ENCODE measurements at places on chromosomes 13 and 19.

- H3K27ac ChIP-seq, result no peak overlapping the region
- no peaks in the 10 kb centered on the region for H3K4me1 ChIP-seq
- no peaks in the 10 kb centered on the region for H3K36me3 ChIP-seq
- no peak overlapping the region for H3K4me3 ChIP-seq
These were observed 104.5 kb downstream of the NBEA start for GRCh38 chr13:35046587-35046986.

GRCh38 chr19:35153701-35154524 lies 622 bp upstream of the FXYD5 start:
- no peaks in the 10 kb centered on the region for H3K36me3 ChIP-seq
- H3K4me1 ChIP-seq, result peaks cover 37% of the 10 kb centered on the region
- no peaks in the 10 kb centered on the region for H3K27me3 ChIP-seq
- peak overlapping the region; percentile 45 for H3K4me3 ChIP-seq

DNA sequence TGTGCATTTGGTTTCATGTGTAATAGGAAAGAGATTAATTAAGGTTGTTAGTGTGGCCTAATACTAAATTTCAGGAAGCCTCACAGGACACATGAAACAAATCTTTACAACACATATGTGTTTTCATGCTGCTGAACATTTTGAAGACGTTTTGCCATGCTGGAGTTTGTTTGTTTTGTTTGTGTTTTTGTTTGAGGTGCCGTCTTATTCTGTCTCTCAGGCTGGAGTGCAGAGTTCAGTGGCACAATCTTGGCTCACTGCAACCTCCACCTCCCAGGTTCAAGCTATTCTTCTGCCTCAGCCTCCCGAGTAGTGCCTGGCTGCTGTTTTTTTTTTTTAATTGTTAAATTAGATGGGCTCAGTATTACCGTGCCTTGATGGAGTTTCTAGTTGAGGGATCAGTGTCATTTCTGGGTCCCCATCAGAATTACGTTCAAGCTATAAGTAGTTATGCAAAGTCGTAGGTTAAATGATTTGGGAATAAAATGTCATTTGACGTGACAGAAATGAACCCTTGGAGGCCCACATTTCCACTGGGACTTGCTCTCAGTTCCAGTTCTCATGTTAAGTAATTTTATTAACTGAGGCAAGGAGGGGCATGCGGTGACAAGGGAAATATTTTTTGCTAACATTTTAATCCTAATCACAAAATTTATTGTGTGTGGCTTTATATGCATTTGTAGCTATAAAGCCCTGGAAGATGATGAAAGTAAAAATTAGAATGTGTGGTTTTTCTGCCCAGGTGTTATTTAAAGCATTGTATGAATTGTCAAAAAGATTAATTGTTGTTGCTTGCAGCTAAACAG lies 196.9 kb downstream of the TM9SF2 start:
- no peak overlapping the region for H3K4me3 ChIP-seq
- no peak for DNase-seq
- no peaks in the 10 kb centered on the region for H3K4me1 ChIP-seq

GRCh38 chr19:55703790-55704215 lies 28.8 kb downstream of the EPN1 start:
- H3K4me3 ChIP-seq, result no peak overlapping the region
- no peaks in the 10 kb centered on the region for H3K4me1 ChIP-seq
- no peak overlapping the region for H3K27ac ChIP-seq

DNA sequence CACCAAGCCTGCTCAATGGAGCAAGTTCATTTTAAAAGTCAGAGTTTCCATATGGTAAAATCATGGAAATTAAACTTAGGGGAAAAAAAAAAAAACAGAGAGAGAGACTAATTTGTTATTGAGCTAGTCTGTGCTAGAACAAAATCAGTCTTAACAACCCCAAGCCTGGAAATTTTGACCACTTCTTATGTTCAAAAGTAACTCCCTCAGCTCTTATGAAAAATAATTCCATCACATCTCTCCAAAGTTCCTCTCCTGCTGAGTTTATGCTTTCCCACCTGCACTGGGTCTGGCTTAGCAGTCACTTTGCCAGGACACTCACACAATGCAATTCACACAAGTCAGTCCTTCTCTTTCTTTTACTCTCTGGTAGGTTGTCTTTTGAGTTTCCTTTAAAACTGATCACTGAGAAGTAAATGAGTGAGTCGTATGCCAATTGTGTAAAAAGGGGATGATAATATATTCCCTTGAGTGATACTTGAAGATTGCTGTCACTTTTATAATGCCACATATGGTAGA lies 92.6 kb downstream of the ENOX1 start:
- no peaks in the 10 kb centered on the region for H3K27me3 ChIP-seq
- no peaks in the 10 kb centered on the region for H3K36me3 ChIP-seq
- DNase-seq, result no peak

GRCh38 chr13:30331331-30331771 lies 24.0 kb upstream of the KATNAL1 start:
- H3K27ac ChIP-seq, result peak overlapping the region; percentile 30
- H3K36me3 ChIP-seq, result no peaks in the 10 kb centered on the region
- H3K4me1 ChIP-seq, result no peaks in the 10 kb centered on the region
- H3K4me3 ChIP-seq, result no peak overlapping the region
- DNase-seq, result no peak

DNA sequence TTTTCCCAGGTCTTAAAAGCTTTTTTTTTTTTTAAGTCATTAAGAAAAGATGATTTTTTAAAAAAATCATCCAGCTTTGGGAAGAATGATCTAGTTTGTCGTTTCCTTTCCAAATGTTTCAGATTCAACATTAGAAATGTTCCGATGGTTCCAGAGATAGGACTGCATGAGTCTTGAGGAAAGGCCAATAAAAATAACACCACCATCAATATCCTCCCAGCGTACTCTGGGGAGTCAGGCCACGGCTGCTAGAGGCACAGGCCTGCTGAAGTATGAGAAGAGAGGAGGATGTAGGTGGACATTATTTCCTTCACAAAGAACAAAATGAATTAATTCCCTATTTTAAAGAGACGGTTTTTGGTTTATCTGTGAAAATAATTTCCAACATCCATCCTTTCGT lies 60.0 kb upstream of the SHISA2 start:
- DNase-seq, result no peak
- no peaks in the 10 kb centered on the region for H3K4me1 ChIP-seq
- H3K27me3 ChIP-seq, result no peaks in the 10 kb centered on the region
- H3K4me3 ChIP-seq, result no peak overlapping the region

DNA sequence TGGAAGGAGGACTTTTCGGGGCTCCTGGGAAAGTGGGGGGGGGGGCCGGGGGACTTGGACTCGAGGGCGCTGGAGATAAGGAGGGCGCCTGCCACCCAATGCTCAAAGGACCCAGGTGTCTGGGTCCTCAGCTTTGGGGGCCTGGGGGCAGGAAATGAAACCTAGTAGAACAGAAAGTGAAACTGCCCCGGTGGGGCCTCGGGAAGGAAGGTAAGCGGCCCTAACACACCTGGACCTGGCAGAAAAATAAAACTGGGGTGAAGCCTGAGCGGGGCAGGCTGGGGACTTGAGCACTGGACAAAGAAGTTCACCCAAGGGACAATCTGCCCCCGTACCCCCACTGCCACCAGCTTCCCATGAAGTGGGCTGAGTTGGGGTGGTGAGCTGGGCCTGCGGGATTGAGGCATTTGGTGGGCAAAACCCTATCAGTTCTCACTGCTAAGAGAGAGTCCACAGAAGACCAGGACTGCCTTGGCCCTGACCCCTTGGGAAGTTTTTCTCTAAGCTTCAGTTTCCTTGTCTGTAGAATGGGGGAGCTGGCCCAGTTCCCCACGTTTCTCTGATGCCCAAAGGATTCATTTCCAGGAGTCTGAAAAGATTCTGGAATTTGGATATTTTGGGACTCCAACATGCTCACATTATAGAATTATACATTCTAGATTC lies 2.3 kb downstream of the PRKD2 start:
- no peaks in the 10 kb centered on the region for H3K27me3 ChIP-seq
- peaks cover 31% of the 10 kb centered on the region for H3K4me1 ChIP-seq
- H3K27ac ChIP-seq, result peak overlapping the region; percentile 97
- DNase-seq, result no peak

DNA sequence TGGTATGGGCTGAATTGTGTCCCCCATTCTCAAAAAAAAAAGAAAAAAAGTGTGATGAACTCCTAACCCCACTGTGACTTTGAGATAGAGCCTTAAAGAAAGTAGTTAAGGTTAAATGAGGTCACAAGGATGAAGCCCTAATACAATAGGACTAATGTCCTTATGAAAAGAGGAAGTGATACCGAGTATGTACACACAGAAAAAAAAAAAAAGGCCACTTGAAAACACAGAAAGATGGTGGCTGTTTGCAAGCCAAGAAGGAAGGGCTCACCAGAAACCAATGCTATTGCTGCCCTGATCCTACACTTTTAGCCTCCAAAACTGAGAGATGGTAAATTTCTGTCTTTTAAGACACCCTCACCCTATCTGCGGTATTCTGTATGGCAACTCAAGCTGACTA lies 955.6 kb downstream of the PCDH17 start:
- H3K4me3 ChIP-seq, result no peak overlapping the region
- no peak overlapping the region for H3K27ac ChIP-seq
- no peaks in the 10 kb centered on the region for H3K4me1 ChIP-seq
- no peak for DNase-seq

DNA sequence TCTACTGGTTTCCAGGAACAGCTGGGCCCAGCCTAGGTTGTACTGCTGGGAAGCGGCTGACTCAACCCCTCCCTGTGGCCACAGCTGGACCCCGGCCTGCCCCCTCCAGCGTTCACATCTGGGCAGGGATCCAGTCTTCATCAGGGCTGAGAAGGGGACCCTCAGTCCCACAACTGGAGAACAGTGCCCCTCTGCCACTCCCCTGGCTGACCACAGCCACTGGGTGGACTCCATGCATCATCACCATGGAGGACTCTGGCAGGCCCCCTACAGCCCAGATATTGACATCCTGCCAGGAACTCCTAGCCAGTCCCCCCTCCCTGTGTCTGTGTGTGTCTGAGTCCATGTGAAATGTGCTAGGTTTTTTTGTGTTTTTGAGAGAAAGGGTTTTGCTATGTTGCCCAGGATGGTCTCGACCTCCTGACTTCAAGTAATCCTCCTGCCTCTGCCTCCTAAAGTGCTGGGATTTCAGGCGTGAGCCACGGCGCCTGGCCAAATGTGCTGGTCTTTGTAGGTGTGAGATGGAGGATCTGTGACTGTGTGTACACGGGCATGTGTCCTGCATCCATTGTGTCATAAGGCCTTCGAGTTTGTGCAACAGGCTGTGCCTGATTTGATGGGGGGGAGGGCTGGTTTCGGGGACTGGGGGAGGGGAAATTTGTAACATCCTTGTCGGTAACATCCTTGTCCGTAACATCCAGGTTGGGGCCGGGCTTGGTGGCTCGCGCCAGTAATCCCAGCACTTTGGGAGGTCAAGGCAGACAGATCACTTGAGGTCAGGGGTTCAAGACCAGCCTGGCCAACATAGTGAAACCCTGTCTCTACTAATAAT lies 4.0 kb upstream of the HOOK2 start:
- peaks cover 81% of the 10 kb centered on the region for H3K4me1 ChIP-seq
- no peaks in the 10 kb centered on the region for H3K27me3 ChIP-seq
- H3K27ac ChIP-seq, result peak overlapping the region; percentile 98
- H3K36me3 ChIP-seq, result no peaks in the 10 kb centered on the region

GRCh38 chr19:9823816-9824215 lies 3.9 kb upstream of the UBL5 start:
- H3K27me3 ChIP-seq, result no peaks in the 10 kb centered on the region
- peaks cover 21% of the 10 kb centered on the region for H3K4me1 ChIP-seq
- no peak overlapping the region for H3K27ac ChIP-seq
- H3K4me3 ChIP-seq, result no peak overlapping the region
- no peaks in the 10 kb centered on the region for H3K36me3 ChIP-seq
- DNase-seq, result no peak

GRCh38 chr13:23848646-23849141 lies 40.5 kb downstream of the MIPEP start:
- H3K4me1 ChIP-seq, result peaks cover 12% of the 10 kb centered on the region
- peak overlapping the region; percentile 82 for H3K27ac ChIP-seq
- no peaks in the 10 kb centered on the region for H3K27me3 ChIP-seq
- DNase-seq, result no peak
- H3K36me3 ChIP-seq, result no peaks in the 10 kb centered on the region

DNA sequence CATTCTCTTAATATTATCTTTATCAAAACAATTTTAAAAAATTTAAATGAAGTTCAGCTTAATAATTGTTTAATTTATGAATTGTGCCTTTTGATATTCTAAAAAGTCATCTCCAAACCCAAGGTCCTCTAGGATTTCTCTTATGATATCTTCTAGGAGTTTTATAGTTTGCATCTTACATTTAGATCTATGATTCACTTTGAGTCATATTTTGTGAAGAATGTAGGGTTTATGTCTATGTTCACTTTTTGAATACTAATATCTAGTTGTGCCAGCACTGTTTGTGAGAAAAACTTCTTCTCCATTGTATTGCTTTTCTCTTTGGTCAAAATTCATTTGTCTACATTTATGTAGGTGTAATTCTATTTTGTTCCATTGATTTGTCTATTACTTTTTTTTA lies 1068.4 kb upstream of the SPRY2 start:
- no peak for DNase-seq
- no peak overlapping the region for H3K4me3 ChIP-seq
- no peak overlapping the region for H3K27ac ChIP-seq
- H3K4me1 ChIP-seq, result no peaks in the 10 kb centered on the region
- no peaks in the 10 kb centered on the region for H3K27me3 ChIP-seq
- H3K36me3 ChIP-seq, result no peaks in the 10 kb centered on the region

DNA sequence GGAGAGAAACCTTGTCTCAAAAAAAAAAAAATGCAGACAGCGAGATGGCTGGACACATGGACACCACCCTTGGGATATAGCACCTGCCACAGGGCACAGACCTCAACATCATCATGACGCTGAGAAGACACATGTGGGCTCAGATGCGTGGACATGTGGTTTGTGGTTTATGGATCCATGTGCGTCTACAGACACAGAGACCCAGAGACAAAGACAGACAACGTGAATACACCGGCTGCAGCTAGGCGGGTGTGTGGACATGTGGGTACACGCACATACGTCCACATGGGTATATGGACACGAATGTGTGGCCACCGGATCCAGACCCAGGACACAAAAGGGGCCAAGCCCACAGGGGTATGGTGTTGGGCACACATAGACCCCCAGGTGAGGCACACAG lies 1.3 kb downstream of the TNFSF14 start:
- no peaks in the 10 kb centered on the region for H3K4me1 ChIP-seq
- H3K27me3 ChIP-seq, result no peaks in the 10 kb centered on the region

DNA sequence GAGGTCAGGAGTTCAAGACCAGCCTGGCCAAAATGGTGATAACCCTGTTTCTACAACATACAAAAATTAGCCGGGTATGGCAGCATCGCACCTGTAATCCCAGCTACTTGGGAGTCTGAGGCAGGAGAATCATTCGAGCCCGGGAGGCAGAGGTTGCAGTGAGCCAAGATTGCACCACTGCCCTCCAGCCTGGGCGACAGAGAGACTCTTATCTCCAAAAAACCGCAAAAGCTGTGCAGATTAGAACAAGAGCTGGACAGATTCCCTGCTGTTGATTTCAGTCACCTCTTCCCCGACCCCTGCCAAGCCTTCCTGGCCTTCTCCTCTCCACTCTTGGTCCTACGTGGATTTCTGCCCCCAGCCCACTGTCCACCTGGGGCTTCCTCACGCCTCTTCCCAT lies 8.3 kb downstream of the CAMSAP3 start:
- no peak for DNase-seq
- peaks cover 4% of the 10 kb centered on the region for H3K4me1 ChIP-seq
- H3K27me3 ChIP-seq, result no peaks in the 10 kb centered on the region

GRCh38 chr13:39547108-39547507 lies 55.9 kb downstream of the LHFPL6 start:
- no peaks in the 10 kb centered on the region for H3K36me3 ChIP-seq
- no peak overlapping the region for H3K27ac ChIP-seq
- H3K27me3 ChIP-seq, result no peaks in the 10 kb centered on the region
- H3K4me3 ChIP-seq, result no peak overlapping the region
- no peaks in the 10 kb centered on the region for H3K4me1 ChIP-seq

- no peak overlapping the region for H3K4me3 ChIP-seq
- no peak overlapping the region for H3K27ac ChIP-seq
- no peaks in the 10 kb centered on the region for H3K36me3 ChIP-seq
These were observed 21.9 kb downstream of the CEBPA start for GRCh38 chr19:33280351-33280921.

All from esophagus squamous epithelium (tissue), 5 donors.